ENCODE measurements at places on chromosomes 6 and 20. TPM values are rescaled to one million over a fixed set of nuclear protein-coding genes. Genes with fewer than 3 reads are reported as not detected.

DNA sequence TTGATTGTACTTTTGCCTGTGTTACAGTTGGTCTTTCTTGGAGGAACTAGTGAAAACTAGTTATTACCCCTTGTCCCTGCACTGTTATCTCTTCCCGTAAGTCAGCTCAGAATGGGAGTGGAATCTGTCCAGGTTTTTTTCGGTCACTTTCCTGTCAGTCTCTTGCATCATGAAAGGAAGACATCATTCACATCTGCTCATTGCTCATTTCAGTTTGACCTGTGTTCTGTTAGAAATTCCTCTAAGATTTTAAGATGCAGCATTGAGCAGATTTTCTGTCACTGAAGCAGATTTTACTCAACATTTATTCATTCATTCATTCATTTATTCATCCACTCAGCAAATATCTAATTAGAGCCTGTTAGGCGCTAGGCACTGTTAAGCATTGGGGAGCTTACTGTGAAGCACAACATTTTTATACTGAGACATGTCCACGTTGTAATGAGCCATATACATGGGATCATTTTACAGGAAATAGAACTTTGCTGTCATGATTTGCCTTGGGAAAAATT is 33.1 kb upstream of the HINT3 start:
- no peak for DNase-seq

DNA sequence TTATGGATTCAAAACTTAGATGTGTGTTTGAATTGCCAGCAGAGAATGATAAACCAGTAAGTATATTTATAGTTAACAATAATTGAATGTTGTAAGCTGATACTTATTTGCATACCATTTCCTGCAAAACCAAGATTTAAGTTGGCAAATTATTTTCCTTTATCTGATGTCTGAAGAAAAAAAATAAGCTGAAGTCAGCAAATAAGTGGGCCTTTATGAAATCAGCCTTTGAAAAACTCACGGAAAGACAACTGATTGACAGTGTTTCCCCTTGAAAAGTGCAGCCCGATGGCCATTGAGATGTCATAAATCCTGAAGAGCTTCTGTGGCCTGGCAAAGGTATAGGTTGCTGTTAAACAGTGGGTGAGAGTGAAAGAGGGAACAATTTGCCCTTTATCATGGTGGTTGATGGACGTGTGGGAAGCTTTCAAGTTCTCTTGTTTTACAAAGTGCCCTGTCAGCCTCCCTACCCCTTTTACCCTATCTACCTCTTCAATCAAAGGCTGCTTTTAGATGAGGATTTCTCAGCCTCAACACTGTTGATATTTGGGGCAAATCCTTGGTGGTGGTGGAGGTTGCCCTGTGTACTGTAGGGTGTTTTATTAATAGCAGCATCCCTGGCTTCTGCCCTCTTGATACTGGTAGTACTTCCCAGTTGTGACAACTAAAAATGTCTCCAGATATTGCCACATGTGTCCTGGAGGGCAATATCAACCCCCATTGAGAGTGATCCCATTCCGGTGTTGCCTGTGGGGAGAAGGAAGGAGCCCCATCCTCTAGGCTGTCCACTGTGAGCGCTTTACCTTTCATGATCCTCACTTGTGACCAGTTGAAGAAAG is 50.2 kb downstream of the VAPB start:
- DNase-seq, result no peak

- DNase-seq, result peak; percentile 39
Measured at GRCh38 chr6:132298344-132298949, 102.8 kb downstream of the MOXD1 start.

- no peak for DNase-seq
Measured at GRCh38 chr6:151025076-151025475, 159.6 kb downstream of the MTHFD1L start.

DNA sequence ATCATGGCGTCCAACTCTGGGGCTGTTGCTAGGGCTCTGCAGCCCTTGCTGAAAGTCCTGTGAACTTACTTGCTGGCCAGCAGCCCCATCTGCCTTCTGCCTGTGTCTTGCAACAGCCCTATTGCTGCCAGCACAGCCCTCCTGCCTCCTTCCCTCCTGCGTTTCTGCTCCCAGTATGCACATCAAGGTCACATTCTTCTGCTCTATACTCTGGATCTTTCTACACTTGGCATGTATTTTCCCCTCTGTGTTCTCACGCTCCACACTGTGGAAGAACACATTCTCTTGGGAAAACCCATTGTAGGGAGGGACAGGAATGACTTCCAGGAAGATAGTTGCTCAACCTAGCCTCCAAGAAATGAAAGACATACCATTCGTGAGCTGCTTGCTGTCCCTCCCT is 80.9 kb upstream of the PHACTR2 start:
- no peak for DNase-seq

DNA sequence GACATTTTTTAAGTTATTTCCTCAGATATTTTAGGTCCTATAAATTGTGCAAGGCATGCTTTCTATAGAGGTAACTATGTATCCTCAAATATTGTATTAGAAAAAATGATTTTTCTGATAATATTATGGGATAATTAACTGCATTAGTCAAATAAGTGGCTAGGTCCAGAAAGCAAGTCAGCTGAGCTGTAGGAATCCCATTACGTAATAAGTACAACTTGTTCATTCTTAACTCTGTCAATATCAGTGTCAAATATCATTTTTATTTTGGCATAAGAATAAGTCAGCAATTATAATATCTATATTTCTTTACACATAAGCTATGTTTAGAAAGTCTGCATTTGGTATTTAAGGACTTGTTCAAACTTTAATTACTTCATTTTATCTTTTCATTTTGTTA is 830.9 kb upstream of the GJE1 start:
- DNase-seq, result no peak

GRCh38 chr20:51228763-51229162 is 205.9 kb upstream of the KCNG1 start:
- DNase-seq, result no peak

GRCh38 chr6:75438013-75438431 is 55.6 kb downstream of the FILIP1 start:
- DNase-seq, result no peak

GRCh38 chr6:43723737-43724295 is 36.2 kb upstream of the MRPS18A start:
- DNase-seq, result no peak

DNA sequence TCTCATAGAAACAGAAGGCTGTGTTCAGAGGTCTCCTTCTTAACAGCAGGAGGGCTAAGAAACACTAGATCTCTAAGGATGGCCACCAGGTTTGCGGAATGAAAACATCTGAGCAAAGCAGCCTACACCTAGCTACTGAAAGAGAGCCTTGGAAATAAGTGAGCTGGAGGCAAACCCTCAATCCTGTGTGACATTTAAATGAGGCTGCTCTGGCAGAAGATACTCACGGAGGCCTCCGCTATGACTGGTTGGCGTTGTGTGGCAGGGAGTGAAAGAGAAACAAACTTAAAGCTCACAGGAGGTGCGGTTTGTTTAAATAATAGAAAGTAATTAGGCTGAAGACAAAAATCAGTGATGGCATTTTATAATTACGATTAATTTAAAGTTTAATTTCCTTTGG is 162.0 kb upstream of the RNF217 start:
- no peak for DNase-seq

GRCh38 chr6:36079601-36080000 is 50.7 kb upstream of the MAPK13 start:
- DNase-seq, result no peak

- no peak for DNase-seq
Measured at GRCh38 chr6:54609981-54610380, 236.6 kb upstream of the FAM83B start.

DNA sequence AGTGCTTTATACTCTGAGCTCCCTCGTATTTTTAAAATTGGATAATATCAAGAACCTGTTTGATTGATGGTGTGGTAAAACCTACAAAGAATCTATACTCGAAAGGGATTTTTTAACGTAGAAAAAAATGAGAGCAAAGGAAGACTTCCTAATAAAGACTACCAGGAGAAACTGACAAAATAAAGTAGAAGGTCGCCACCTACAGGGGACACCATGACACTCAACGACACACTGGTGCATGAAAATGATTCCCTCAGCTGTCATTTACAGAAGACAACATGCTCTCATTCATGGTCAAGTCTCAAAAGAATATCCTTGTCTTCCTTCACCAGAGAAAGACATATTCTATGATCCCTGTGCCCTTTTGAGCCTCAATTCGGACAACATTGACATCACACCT is 10.1 kb upstream of the NHSL1 start:
- no peak for DNase-seq

- DNase-seq, result peak; percentile 16
Measured at GRCh38 chr6:109187399-109188114, 92.2 kb downstream of the CEP57L1 start.

GRCh38 chr6:144781836-144782235 is 496.7 kb downstream of the UTRN start:
- DNase-seq, result no peak

GRCh38 chr20:10492065-10492464 is 57.0 kb downstream of the SLX4IP start:
- no peak for DNase-seq

GRCh38 chr6:41939848-41940758 is 1.5 kb downstream of the CCND3 start:
- DNase-seq, result no peak

- DNase-seq, result no peak
Measured at GRCh38 chr20:48717095-48717672, 110.6 kb downstream of the PREX1 start.

DNA sequence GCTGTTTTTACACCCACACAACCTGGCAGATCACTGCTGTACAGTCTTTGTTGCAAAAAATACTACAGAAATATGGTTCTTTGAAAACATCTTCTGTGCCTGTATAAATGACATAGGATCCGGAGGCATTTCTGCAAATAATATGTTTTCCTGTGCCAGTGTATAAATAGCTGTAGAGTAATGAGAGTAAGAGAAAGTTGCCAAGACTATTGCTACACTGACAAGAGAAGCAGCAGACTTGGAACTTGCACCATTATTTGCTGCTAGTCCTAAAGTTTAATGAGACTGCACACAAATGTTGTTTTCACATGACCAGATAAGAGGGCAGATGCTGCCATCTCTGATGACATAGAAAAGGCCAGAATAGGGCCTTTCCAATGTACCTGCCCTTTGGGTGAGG is 50.0 kb upstream of the DTNBP1 start:
- DNase-seq, result no peak

- no peak for DNase-seq
Measured at GRCh38 chr6:149806127-149806526, 56.6 kb downstream of the PCMT1 start.

Gene LGSN
- not detected for total RNA-seq

Gene GPR6
- not detected for total RNA-seq

Gene DNAAF9
- total RNA-seq, result 18.8 TPM

Gene CLIC5
- total RNA-seq, result 0.05 TPM

Gene PSMA7
- total RNA-seq, result 425 TPM

Gene PCIF1
- total RNA-seq, result 12.8 TPM

Gene IL17F
- not detected for total RNA-seq

Gene SIRPD
- 0.19 TPM for total RNA-seq

Gene GABRR1
- not detected for total RNA-seq

Gene MCCD1
- total RNA-seq, result not detected

Gene ATP6V1G2
- total RNA-seq, result 0.18 TPM

Gene CYB5R4
- total RNA-seq, result 9.3 TPM
